NCI-H1436 treated with DMSO at 0.1 percent for 48 hours (cell line): ENCODE measurements at places on chromosomes 3 and 15.

GRCh38 chr3:180875124-180875698 is 37.3 kb upstream of the FXR1 start:
- DNase-seq: no peak

DNA sequence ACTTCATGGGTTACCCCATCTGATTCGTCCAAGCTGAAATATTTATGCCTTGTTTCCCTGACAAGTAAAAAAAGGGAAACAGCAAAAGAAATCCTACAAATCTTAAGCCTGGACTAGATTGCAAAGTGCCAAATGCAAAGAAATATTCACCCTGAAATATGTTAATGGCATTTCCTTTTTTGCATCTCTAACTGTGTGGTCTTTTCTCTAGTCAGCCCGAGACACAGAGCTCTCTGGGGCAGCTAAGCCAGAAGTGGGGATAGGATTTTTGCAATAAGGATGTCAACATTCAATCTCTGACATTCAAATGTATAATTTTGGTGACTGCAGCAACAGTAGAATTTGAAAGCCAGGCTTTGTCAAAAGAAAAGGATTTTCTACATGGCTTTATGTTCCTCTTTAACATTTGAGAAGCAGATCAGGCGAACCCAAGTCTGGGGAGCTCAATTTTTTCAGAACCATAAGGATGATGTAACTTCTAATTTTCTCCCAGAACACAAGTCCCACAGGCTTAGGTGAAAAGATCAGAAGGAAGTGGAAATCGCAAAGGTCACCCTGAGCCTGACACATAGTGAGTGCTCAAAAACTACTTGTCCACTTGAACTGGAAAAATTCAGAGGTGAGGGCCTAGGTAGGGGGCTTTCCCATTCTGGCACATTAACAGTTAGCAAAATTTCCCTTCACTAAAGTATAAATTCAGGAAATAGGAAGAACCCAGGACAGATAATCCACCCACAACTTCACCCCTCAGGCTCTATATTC is 28.2 kb upstream of the KCNMB3 start:
- no peak for DNase-seq

DNA sequence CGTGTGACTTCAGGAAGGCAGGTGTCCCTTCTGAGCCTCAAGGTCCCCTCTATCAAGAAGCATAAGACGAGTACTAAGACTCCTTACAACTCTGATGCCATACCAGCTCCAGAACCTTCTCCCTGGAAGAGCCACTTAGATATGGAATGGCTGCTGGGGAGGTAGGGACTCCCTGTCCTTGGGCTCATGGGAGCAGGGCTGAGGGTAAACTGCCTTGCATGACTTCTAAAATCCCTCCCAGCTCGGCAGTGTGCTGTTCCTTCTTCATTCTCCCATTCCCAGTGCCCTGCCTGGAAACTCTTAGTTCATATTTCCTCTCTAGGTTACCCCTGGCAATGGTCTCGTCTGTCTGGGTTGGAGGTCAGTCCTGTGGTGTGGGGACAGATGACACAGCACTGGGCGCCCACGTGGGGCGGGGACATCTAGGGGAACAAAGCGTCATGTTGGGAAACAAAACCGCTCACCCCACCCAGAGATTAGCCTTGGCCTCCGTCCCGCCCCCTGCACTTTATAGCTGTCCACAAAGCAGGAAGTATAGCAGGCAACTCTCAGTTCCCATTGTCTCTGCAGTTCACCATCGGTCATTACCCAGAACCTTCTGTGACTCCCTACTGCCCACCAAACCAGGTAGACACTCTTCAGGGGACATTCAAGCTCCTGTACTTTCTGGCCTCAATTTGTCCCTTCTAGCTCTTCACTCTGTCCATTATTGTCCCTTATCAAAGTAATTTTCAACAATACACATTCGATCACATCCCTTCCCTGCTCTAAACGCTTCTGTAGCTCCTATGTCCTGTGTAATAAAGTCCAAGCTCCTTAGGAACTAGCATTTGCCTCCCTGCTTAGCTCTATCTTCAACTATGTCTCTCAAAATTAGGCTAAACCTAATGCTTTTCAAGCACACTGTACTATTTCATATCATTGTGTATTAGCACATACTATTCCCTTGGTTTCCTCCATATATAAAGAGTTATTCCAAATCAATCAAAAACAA is 73.8 kb downstream of the IQSEC1 start:
- DNase-seq: no peak

- DNase-seq: no peak
Measured at GRCh38 chr3:112090887-112091586, 4.8 kb downstream of the C3orf52 start.
